ENCODE measurements at places on chromosomes 5 and 9.

- no peak for DNase-seq
These were observed 131.6 kb upstream of the NIPBL start for GRCh38 chr5:36744773-36745589.

GRCh38 chr9:22148876-22149637 lies 140.0 kb upstream of the CDKN2B start:
- no peak for DNase-seq

- no peak for DNase-seq
These were observed 22.3 kb downstream of the LEAP2 start for GRCh38 chr5:132895719-132896305.

GRCh38 chr9:136438548-136439480 lies 831 bp downstream of the INPP5E start:
- peak; percentile 28 for DNase-seq

GRCh38 chr9:112170235-112170634 lies 4.9 kb downstream of the SUSD1 start:
- no peak for DNase-seq

DNA sequence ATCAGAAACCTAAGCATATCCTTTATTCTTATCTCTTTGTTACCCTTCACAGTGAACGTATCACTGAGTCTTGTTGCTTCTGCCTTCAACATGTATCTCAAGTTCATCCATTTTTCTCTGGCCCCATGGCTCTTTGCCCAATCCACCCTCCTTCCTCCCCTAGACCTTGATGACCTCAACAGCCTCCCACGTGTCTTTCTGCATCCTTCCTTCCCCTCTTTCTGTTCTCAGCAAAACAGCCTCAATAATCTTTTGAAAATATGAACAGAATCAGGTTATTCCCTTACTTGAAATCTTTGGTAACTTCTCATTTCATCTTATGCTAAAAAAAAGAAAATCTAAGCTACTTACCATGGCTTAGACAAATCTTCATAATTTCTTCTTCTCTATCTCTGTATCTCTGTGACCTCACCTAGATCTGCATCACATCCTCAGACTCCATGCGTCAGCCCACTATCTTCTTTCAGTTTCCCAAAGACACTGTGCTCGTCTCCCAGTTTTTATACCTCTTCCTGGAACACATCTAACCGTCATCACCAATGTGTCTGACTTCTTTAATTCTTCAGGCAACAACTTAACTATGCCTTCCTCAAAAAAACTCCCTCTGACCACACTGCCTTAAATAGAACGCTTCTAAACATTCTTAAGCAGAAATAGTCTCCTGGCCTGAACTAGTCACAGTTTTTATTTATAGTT lies 208.0 kb downstream of the PARP8 start:
- DNase-seq = no peak

DNA sequence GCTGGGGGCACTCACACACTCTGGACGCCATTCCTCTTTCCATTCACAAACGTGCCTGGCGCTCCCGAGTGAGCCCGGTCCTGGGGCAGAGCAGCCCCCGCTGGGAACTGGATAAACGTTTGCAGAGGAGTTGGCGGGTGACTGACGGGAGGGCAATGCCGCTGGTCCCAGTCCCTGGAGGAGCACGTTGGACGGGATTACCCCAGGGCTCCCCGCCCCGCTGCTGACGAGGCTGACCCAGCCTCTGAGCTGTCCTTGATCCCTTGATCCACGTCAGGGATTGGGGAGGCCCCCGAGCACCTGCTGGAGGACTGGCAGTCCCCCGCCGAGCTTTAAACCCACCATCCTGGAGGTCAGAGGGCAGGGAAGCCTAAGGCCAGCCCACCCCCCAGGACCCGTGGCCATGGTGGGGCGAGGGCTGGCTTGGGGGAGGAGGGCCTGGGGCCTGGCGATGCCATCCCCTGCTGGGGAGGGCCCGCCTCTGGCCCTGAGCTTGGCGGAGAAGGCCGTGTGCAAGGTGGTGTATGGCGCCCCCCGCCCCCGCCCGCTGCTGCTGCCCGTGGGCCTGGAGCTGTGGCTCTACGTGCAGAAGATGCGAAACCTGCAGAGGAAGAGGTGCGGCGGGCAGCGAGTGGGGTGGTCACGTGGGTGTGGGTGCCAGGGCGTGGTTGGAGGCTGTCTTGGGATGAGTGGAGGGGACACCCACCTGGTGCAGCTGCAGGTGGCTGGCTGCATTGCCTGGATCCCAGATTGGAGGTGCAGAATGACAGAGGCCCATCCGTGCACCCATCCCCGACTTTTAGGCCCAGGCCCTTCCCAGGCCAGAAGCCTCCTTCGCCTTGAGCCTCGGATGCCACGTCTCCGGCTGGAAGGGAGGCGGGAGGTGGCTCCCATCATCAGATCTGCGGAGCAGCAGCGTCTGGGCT lies 4.5 kb downstream of the GPSM1 start:
- DNase-seq = no peak

All from stimulated activated CD8-positive, alpha-beta memory T cell treated with anti-CD3 and anti-CD28 coated beads, Interleukin-2, amount 100 ng/mL, for 1 hour (primary cell).